ENCODE measurements at places on chromosomes 12 and 14.

DNA sequence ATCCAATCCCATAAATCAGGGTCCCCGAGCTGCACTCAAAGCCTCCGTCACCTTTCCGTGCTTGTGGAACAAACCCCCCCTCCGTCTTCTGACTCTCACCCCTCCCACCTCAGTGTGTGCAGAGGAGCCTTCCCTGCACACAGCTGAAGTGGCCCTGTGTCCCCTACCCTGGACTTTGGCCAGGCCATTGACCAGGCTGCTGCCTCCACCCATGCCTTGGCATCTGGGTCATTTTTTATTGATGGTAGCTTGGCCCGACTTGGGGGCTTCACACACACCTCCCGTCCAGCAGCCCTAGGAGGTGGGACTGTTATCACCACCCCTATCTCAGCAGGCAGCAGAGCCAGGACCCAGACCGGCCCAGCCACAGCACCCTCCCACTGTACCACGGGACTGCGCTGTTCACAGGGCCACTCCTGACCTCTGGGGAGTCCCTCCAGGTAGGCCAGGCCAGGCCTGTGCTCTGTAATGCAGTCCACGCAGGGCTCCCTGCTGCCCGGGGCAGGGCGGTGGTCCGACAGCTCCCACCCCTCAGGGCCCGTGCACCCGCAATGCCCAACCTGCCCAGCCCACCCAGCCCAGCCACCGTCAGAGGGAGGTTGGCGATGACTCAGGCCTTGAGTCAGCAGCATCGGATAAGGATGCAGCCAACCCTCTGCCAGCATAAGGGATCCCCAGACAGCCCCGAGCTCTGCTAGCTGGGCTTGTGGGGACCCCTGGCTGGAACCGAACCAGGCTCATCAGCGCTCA, 9.2 kb upstream of the INF2 start:
- peak; percentile 70 for DNase-seq

DNA sequence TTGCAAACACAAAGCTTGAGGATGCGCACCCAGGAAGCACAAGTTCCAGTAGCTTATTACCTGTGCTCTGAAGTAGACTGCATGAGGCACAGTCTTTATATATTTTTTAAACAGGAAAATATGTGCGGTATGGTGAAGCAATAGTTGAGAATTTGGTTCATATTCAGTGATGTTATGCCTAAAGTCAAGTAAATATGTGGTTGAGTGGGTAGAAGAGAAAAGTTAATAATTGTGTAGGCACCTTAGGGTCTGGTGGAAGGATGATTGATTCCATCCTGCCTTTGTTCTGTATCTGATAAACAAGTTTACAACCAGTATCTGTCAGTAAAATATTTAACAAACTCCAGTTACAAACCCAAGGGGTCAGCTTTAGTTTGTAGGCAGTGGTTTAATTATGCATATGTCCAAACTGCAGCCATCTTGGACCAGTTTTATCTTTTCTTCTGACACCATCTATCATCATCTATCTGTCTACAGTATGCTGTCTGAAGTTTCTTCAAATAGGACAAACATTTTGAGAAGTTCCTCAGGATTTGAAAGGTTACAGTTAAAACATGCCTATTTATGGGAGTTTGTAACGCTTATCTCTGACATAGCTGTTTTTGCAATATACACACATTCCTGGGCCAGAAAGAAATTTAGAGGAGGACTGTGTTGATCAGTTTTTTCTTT, 10.8 kb downstream of the SINHCAF start:
- no peak for DNase-seq

- DNase-seq, result no peak
Measured at GRCh38 chr12:19641235-19642080, 202.2 kb downstream of the AEBP2 start.

GRCh38 chr12:55679691-55680090, 28.0 kb downstream of the ITGA7 start:
- peak; percentile 49 for DNase-seq

GRCh38 chr12:69922999-69923398, 98.0 kb downstream of the MYRFL start:
- DNase-seq, result no peak

- no peak for DNase-seq
Measured at GRCh38 chr12:32302218-32303173, 96.9 kb upstream of the FGD4 start.

DNA sequence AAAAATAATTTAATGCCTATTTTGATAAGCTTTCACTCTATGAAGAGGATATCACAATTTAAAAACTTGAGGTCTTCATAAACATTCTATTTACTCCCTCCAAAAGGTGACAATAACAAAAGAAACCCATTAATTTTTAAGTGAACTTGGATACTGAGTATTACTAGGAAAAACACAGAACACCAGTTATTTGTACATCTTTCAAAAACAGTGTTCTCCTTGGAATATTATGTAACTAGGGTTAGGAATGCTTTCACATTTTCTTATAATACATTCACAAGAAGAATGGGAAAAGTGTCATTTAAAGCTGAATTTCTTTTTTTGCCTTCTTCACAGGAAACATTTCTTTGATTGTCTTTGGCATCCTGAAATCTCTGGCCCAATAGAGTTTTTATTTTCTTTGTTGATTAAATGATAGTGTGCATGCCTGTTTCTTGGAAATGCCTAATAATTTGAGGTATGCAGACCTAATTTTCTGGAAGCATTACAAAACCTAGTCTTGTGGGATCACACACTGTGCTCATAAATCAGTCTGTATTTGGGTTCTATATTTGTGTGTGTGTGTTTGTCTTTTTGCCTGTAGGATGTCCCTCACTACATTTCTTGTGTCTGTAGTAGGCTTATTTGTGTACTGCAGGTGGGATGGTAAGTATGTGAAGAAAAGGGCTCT, 76.5 kb downstream of the WNK1 start:
- DNase-seq, result no peak
